ENCODE measurements at places on chromosomes 7 and 10.
A peak's percentile ranks its signal among the peaks of the same experiment; 100 is the strongest.

DNA sequence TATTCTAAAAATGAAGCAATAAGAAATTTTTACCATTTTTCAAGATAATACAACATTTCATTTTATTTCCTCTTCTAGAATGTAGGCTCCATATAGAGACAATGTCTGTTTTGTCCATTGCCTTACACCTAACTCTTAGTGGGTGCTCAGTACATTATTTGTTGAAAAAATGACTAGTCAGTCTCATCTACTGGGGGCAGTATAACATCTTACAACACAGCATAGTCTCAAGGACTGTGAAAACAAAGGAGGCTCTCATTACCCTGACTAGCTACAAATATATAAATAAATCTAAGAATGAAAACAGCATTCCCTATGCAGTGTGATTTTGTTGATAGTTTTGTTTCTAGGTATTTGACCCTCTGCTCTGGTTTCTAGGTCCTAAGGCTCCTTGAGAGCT, 11.6 kb downstream of the CRPPA start:
- no peak for DNase-seq

DNA sequence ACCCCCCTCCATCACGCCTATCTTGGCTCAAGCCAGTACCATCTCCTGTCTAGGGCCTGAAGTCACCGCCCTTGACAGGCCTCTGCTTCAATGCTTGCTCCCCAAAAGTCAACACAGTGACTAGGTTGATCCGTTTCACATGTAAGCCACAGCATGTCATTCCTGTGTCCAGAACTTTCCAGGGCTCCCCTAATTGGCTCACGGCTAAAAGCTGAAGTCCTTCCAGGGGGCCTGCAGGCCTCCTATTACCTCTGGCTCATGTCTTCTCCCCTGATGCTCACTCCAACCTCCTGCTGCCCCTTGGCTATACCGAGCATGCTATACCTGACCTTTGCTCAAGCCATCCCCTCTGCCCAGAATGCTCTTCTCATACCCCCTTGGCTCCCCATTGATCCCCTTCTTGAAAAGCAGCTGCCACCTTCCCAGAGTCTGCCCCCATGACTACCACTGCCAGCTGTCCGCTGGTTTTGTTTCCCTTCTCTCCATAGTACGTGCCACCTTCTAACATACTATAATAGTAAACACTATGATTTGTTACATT, 39.1 kb downstream of the CPXM2 start:
- DNase-seq, result no peak

DNA sequence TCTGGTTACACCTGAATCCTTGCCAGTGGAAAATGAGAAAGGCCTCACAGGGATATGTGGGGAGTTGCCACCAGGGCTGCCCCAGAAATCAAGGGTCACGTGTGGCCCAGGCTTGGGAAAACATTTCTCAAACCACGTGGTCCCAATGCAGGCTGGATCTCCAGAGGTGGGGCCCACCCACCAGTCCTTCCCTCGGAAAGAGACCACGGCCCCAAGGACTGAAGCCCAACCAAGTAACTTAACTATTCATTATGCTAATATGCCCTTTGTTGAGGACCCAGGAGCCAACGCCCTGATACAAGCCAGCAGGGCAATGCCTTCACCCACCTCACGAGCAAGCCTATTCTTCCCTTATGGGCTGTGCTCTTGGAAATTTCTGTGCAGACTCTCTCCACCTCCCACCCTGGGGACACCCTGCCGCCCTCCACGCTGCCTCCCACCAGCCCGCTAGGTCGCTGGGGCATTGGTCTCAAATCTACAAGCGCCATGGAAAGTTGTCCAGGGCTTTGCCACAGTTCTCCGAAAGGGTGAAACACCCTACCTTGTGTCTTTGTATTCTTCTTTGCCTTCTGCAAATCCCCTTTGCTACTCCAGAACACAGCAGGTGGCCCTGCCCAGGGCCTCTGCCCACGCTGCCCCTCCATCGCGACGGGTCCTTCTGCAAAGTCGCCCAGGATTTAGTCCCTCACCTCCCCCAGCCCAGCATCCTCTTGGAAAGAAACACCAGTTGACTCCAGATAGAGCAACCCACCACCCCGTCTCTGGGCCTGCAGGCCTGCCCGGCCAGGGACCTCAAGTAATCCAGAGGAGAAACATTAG, 8.8 kb downstream of the TNS3 start:
- no peak for DNase-seq

- no peak for DNase-seq
These were observed 21.5 kb upstream of the GGCT start for GRCh38 chr7:30526163-30526562.

GRCh38 chr10:1648648-1649047, 88.7 kb downstream of the ADARB2 start:
- no peak for DNase-seq

GRCh38 chr7:144105211-144105610, 4.2 kb upstream of the OR2A2 start:
- no peak for DNase-seq

GRCh38 chr7:13165854-13166253, 478.4 kb downstream of the ARL4A start:
- no peak for DNase-seq

DNA sequence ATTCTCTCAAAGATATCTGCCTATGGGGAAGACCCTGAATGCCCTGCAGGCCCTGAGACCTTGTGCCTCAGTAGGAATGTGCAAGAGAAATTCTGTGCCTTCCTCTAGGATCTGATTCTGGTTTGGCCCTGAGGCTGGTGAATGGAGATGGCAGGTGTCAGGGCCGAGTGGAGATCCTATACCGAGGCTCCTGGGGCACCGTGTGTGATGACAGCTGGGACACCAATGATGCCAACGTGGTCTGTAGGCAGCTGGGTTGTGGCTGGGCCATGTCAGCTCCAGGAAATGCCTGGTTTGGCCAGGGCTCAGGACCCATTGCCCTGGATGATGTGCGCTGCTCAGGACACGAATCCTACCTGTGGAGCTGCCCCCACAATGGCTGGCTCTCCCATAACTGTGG, 15.7 kb downstream of the DMBT1 start:
- DNase-seq, result no peak

GRCh38 chr10:113865901-113866300, 11.4 kb downstream of the NHLRC2 start:
- no peak for DNase-seq

DNA sequence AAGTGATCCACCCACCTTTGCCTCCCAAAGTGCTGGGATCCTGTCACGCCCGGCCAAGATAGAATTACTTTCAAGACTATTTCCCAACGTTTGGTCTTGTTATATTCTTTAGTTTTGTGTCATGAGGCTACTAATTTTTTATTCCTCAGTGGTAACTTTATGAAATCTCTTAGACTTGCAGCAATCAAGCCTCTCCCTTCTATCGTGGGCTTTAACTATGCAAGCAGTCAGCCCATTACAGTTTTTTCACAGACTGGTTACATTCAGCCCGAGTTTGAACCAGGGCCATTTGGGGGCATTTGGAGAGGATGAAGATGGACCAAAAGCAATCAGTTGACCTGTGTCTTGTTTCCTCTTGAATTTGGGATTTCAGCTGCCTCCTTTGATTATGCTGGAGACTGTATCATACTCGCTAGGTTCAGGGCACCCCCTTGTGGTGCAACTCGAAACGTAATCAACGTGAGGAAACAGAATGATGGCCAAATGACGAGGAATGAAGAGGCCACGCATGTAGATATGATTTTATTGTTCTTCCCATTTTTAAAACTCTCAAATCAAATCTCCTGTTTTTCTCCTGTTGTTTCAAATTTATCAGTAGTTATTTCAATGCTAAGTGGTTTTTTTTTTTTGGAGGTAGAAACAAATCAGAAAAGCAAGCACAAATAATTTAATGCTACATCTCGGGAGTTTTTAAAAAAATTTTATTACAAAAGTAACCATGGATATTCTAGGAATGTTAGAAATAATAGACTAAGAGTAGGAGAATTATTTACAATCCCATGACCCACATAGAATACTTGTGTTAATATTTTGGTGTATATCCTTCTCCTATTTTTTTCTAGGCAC, 151.6 kb downstream of the KIAA1217 start:
- no peak for DNase-seq

DNA sequence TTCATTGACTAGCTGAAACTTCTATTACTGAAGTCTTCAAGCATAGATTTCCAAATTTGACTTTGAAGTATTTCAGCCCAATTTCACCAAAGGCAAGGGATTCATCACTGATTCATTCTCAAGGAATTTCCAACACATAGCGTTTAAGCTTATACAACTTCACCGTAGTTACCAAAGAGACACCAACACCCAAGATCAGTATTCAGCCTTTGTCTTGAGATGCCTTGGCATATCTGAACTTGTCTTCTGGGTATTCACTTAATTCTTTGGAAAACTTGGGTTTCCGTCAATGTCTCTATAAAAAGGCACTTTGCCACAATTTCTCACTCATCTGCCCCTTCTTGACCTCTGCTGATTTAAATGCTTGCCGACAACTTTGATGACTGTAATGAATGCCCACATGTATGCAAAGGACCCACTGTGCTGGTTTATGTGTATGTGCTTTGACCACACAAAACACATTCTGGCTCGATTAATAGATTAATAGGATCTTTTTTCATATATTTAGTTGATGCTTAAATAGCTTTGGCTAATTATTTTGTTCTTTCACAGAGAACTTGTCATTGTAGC, 49.6 kb downstream of the TES start:
- DNase-seq, result no peak

GRCh38 chr7:24024276-24025068, 259.5 kb upstream of the NPY start:
- DNase-seq, result no peak

DNA sequence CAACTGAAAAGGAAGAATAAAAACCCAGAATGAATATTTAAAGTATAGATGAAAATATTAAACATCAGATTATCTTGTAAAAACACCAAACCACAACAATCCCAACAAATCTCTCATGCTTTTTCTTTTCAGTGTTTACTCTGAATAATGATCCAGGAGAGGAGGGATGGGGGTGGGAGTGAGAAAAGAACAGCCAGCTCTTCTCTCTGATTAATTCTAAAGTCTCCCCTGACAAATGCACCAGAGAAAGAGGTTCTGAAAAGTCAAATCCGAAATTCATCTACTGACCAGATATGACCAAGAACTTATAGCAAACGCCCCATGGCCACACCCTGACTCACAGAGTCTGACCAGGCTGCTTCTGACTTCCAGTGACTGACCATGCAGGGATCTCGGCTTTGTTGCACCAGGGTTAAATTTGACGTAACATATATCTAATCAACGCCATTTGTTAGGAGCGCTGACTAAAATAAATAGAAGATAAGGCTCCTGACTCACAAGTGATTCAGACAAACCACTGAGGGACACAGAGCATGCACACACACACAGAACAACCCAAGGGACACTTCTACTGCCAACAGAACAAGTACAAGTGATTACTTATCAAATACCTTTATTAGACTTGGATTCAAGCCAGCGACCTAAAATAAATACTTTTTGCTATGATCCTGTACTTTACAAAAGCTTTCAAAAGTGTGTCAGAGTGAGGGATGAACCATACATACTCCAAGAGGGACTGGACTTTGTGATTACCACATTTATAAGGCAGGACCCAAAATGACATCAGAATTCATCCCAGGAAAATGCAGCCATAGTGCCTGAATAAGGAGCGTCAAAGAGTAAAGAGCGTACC, 9.3 kb upstream of the SPOCK2 start:
- DNase-seq, result no peak

GRCh38 chr7:93927585-93927984, 6.0 kb downstream of the GNG11 start:
- no peak for DNase-seq

- DNase-seq, result no peak
These were observed 219.6 kb downstream of the KCNMA1 start for GRCh38 chr10:77417806-77418640.

GRCh38 chr10:95656291-95657164, at the start of gene ALDH18A1:
Gene ALDH18A1, minus strand, starts transcription at chr10:95656711. Its CDS starts 3,334 bp downstream, at chr10:95653377.
- DNase-seq, result peak; percentile 93

DNA sequence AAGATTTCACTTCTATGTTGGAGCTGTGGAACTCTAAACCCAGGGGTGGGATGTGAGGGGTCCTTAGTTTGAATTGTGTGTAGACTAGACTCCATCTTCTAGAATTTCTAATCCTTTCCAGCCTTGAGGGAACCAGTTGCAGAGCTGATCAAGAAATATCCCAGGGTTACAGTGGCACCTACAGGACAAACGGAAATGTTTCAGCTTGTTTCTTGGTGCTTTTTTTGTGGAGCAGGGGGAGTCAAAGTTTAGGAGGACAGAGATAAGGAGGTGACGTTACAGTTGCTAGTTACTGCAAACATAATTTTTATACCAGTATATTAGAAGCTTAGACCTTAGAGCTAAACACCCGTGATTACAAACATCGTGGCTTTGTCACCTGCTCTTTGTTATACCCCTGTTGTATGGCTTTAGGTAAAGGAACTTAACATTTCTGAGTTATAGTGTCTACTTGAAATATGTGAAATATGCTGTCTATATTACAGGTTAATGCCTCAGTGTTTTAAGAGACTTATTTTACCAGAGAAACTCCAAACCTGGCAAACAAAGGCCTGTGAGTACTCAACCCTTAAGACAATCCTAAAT, 84.5 kb upstream of the DYNC1I1 start:
- no peak for DNase-seq

- DNase-seq, result no peak
These were observed 85.0 kb downstream of the BTRC start for GRCh38 chr10:101438881-101439391.

- DNase-seq, result no peak
These were observed 13.5 kb downstream of the AHR start for GRCh38 chr7:17311952-17312351.

All from CD4-positive, alpha-beta T cell treated with Interleukin-12 subunit alpha and Interleukin-12 subunit beta, for 1 hour (primary cell).